T-helper 2 cell (primary cell): ENCODE measurements at places on chromosomes 6 and 20.

DNA sequence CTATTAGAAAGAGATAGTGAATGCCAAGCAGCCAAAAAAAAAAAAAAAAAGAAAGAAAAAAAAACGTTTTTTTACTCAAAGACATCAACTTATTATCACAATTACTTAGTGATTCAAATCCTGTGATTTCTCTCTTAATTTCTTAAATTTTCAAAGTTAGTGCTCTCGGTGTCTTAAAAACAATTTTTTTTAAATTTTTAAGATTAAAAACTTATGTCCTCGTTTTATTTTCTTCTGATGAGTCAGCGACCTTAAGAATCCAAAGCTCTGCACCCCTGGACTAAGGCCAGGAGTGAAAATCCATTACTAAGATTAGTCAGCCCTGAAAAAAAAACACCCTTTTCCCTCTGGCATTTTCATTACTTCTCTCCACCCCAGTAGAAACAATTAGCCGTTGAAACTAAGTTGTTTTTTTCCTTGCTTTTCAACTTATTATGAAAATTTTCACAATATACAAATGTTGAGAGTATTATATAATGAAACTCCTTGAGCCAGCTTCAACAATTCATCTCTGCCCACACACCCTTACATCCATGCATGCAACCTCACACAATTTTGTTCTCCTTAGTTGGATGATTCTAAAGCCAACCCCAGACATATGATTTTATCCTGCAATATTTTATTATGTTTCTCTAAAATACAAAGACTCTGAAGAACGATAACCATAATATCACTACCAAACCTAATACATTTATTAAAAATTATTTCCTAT lies 85.6 kb upstream of the CARMIL1 start:
- DNase-seq: no peak

DNA sequence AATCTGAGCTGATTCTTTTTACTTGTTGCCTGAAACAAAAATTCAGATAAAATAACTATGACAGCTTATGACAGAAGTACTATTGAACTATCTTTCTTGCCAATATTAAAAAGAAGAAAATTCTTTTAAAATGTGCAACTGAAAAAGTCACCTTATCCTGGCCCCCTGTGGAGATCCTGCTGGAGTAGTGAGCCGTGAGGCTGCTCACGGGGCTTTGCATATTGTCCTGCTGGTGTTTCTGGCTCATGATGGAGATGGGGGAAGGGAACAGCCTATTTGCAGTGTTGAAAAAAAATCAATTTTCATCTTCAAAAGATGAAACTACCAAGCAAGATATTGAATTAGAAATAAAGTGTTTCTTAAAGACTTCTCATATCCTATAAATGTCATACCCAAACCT lies 216.0 kb downstream of the SAMD5 start:
- no peak for DNase-seq

- DNase-seq: no peak
Observed at GRCh38 chr20:58127701-58128111, 100.7 kb downstream of the ANKRD60 start.

DNA sequence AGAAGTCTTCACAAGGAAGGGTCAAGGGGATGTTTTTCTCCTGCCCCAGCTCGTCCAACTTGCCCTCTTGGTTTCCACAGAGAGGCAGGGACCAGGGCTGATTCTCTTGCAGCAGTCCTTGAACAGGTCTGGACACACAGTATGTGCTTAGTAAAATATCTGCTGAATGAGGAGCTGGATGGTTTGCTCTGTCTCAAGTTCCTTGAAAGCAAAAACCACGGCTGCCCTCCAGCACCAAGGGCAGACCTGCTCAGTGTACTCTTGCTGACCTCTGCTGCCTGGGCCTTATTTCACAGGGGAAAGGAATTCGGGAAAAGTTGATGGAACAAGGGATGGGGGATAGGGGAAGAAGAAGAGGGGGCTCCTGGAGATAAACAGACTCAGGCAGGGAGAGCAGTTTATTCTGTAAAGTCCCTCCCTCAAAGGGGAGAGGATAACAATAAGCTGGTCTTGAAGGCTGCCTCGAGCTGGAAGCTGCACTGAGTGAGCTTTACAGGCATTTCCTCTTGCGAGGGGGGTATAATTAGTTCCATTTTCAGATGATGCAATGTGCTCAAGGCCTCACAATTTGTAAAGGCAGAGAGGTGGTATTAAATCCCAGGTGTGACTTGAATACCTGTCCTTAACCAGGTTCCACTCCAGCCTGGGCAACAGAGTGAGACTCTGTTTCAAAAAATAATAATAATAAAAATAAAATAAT lies 10.3 kb downstream of the KCNK5 start:
- no peak for DNase-seq

DNA sequence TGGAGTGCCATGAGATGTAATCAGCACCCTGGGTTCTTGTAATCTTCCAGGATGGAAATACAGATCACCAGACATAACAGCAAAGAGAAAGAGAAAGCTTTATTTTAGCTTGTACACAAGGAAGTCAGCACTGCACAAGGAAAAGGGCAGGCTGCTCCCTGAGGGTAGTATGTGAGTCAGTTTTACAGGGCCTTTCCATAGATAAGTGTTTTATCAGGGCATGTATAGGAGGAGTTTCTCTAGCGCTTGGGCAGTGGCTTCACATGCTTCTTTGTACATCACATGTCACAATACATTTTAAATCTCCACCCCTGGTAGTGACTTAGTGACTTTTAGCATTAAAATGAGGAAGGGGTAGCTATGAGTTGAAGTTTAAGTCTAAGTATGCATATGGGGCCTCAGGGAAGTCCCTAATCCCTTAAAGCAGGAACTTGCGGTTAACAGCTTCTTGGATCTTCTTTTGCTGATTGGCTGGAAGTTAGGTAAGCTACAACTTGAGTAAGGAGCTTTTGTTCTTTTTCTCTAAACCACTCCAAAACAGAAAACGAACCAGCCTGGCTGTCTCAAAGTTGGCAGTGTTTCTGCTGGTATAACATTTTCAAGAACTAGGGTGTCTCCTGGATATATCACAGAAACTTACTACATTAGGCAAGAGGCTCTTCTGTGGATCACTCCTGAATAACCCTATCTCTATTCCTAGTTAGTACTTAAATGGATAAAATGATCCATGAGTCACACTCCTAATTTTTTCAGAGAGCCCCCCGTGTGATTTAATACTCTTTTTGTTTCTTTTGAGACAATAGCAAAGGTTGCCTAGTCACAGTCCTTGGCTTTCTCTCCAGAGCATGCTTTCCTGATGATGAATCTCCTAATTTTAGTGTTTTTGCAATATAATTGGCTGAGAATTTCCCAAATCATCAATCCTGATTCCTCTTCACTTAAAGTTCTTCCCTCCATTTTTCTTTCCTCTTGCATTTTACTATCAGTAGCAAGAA lies 60.2 kb downstream of the MRAP2 start:
- no peak for DNase-seq

GRCh38 chr6:148164645-148165044 lies 178.0 kb upstream of the SASH1 start:
- DNase-seq: no peak

DNA sequence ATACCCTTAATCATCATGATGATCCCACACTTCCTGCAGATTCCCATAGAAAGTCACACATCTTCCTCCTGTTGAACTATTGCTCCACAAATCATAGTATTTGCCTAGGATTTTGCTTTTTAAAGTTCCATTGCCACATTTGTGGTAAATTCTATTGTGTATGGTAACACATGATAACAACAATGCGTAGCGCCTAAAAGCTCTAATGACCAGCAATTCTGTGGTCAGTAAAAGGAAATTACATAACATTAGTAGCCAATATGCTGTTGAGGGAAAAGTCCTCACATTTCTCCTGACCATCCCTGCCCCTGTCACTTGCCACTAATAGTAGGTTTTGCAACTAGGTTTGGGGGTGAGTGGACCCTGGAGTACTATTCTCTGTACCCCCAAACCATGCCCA lies 31.8 kb upstream of the PDE7B start:
- no peak for DNase-seq

DNA sequence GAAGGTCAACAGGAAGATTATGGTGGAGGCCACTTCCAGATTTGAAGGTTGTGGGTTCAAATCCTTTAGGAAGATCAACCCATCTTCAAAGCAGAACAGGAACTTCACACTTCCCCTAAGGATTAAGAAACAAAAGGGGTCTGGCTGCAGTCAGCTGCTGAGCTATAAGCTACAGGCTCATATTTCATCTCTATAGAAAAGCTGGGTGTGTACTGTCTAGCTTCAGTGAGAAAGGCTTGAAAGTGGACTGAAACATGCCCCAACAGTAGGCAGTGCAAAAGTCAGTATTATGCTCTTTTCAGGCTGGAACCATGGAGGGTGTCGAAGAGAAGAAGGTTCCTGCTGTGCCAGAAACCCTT lies 60.1 kb upstream of the SPDEF start:
- no peak for DNase-seq

GRCh38 chr6:117169781-117170281 lies 95.5 kb upstream of the VGLL2 start:
- no peak for DNase-seq

DNA sequence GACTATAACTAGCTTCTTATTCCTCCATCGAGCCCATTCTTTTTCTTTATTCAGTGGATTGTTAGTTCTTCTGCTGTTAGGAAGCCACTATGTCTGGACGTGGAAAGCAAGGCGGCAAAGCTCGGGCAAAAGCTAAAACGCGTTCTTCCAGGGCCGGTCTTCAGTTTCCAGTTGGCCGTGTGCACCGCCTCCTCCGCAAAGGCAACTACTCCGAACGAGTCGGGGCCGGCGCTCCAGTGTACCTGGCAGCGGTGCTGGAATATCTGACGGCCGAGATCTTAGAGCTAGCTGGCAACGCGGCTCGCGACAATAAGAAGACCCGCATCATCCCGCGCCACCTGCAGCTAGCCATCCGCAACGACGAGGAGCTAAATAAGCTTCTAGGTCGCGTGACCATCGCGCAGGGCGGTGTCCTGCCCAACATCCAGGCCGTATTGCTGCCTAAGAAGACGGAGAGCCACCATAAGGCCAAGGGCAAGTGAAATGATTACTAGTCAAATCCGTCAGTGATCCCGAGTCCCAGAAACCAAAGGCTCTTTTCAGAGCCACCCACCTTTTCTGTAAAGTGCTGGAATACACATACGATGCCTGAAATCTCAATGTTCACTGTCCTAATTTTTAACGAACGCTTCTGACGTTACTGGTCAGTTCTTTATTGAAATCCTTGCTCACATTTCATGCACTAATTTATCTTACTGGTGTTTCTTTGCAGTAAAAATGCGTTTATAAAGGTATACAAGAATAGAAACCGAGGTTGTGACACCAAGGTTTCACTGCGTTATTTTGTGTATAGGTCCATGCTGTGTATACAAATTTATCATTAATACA lies 129.9 kb downstream of the HFE start:
- peak; percentile 72 for DNase-seq

DNA sequence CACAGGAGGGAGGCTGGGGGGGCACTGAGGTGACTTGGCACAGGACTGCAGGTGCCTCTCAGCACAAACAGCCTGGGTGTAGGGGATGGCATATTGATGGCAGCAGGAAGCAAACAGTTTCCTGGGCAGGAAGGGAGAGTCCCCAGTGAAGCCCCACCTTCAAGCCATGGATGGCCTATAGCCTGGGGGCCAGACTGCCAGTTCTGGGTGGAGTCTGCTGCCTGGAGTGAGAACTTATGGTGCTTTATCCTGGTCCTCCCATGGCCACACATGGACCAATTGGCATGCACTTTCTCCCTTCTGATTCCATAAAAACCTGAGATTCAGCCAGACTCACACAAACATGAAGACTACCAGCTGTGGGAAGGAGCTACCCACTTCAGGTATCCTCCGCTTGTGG lies 115.2 kb upstream of the NRN1 start:
- no peak for DNase-seq

GRCh38 chr6:49462599-49462926 lies 490 bp downstream of the MMUT start:
- DNase-seq: no peak

- DNase-seq: no peak
Observed at GRCh38 chr6:39269961-39270360, 40.7 kb upstream of the KCNK5 start.

- DNase-seq: peak; percentile 92
Observed at GRCh38 chr6:41073203-41073967, 611 bp downstream of the NFYA start.

- no peak for DNase-seq
Observed at GRCh38 chr6:83952830-83953229, 80.7 kb upstream of the MRAP2 start.

GRCh38 chr6:145015739-145016558 lies 719.4 kb downstream of the EPM2A start:
- no peak for DNase-seq

GRCh38 chr6:139288496-139289040 lies 3.2 kb downstream of the TXLNB start:
- DNase-seq: no peak

- no peak for DNase-seq
Observed at GRCh38 chr6:93792746-93793145, 373.4 kb upstream of the EPHA7 start.

- DNase-seq: no peak
Observed at GRCh38 chr6:74731931-74732330, 473.9 kb downstream of the COL12A1 start.

GRCh38 chr20:24699321-24700165 lies 230.1 kb downstream of the SYNDIG1 start:
- DNase-seq: no peak

- DNase-seq: no peak
Observed at GRCh38 chr6:56875961-56876360, 78.9 kb upstream of the BEND6 start.

- no peak for DNase-seq
Observed at GRCh38 chr20:62485062-62485700, 9.4 kb upstream of the GATA5 start.

GRCh38 chr20:35004749-35005462 lies 49.2 kb downstream of the MYH7B start:
- no peak for DNase-seq

DNA sequence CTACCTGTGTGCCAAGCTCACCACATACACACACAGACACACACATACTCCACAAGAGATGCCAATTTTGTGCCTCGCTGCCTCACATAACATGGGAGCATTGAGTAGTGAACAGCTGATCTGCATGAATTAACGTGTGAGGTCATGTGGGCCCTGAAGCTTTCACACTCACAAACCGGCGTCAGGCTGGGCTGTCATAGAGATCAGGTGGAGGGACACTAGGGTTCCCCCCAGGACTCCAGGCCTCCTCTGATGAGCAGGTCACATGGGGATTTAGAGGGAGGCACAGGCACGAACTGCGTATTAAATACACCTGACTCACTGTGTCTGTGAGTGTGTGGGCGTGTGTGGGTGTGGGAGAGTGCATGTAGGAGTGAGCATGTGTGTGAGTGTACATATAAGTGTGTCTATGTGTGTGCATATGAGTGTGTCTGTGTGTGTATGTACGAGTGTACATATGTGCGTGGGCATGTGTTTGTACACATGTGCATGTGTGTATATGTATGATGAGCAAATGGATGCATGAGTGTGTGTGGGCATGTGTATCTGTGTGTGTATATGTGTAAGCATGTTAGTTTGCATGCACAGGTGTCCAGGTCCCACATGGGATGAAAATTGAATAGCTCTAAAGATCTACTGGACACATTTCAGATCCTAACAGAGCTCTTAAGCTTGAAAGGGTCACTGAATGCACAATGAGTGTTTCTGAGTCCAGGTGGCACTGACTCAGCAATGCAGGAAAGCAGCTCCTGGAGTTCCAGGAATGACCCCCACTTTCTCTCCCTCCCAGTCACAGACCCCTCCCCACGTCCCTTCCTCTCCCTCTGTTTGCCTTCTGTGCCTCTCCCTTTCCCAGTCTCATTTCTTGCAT lies 336.6 kb downstream of the PREX1 start:
- DNase-seq: no peak

GRCh38 chr20:36526521-36527011 lies 14.8 kb upstream of the MYL9 start:
- no peak for DNase-seq

- DNase-seq: no peak
Observed at GRCh38 chr6:129889580-129889979, 28.5 kb upstream of the TMEM244 start.
